Activated naive CD8-positive, alpha-beta T cell treated with anti-CD3 and anti-CD28 coated beads for 36 hours (primary cell): ENCODE measurements at places on chromosomes 6 and 20. TPM values are rescaled to one million over a fixed set of nuclear protein-coding genes. Genes with fewer than 3 reads are reported as not detected.

Gene NTSR1
- total RNA-seq = not detected

Gene SAMD3
- total RNA-seq = 3.3 TPM

Gene PI3
- not detected for total RNA-seq

Gene LTB
- 273 TPM for total RNA-seq

Gene HLA-DRB1
- total RNA-seq = 5.1 TPM

Gene MUC21
- not detected for total RNA-seq
